Activated CD8-positive, alpha-beta T cell treated with anti-CD3 and anti-CD28 coated beads for 36 hours (primary cell): ENCODE measurements at places on chromosomes 6 and 20. TPM values are rescaled to one million over a fixed set of nuclear protein-coding genes. Genes with fewer than 3 reads are reported as not detected.

DNA sequence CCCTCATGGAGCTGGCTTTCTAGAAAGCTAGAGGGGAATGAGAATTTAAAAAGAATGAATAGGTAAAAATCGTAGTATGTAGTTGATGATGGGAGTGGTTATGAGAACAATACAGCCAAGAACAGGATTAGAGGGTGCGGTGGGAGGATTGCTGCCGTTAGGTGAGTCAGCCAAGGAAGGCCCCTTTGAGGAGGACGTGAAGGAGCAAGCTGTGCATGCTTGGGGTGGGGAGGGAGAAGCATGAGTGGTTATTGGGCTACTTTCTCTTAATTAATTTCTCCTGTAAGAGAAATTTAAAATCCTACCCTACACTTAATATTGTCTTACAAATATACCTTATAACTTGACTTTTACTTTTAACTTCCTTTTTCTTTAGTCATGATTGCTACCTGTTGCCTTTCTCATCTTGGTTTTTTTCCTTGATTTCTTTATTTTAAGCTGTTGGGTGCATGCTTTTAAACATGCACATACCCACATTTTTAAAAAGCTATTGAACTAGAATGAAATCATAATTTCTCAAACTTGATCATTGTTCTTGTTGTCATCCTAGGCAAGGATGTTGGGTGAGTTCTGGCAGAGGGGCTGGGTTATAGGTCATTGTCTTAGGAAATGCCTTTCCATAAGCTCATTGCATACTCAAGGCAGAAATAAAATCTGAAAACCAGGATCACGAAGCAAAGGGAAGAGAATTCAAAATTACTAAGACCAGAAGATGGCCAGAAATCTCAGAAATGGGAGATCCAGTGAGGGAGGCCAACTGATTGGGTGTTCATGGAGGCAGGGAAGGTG lies 114.5 kb downstream of the TCP11 start:
- H3K27ac ChIP-seq: no peak overlapping the region
- H3K4me3 ChIP-seq: no peak overlapping the region

GRCh38 chr6:49462071-49462470 lies 982 bp downstream of the MMUT start:
- H3K27me3 ChIP-seq: no peaks in the 10 kb centered on the region
- no peak for DNase-seq
- peak overlapping the region; percentile 92 for H3K27ac ChIP-seq
- H3K4me1 ChIP-seq: peaks cover 40% of the 10 kb centered on the region
- H3K36me3 ChIP-seq: peaks cover 9% of the 10 kb centered on the region
- H3K4me3 ChIP-seq: peak overlapping the region; percentile 91

GRCh38 chr6:10583509-10583901 lies 62.4 kb downstream of the GCNT2 start:
- peak overlapping the region; percentile 4 for H3K27ac ChIP-seq
- no peak for DNase-seq
- no peaks in the 10 kb centered on the region for H3K36me3 ChIP-seq
- no peak overlapping the region for H3K4me3 ChIP-seq
- peaks cover 11% of the 10 kb centered on the region for H3K4me1 ChIP-seq

DNA sequence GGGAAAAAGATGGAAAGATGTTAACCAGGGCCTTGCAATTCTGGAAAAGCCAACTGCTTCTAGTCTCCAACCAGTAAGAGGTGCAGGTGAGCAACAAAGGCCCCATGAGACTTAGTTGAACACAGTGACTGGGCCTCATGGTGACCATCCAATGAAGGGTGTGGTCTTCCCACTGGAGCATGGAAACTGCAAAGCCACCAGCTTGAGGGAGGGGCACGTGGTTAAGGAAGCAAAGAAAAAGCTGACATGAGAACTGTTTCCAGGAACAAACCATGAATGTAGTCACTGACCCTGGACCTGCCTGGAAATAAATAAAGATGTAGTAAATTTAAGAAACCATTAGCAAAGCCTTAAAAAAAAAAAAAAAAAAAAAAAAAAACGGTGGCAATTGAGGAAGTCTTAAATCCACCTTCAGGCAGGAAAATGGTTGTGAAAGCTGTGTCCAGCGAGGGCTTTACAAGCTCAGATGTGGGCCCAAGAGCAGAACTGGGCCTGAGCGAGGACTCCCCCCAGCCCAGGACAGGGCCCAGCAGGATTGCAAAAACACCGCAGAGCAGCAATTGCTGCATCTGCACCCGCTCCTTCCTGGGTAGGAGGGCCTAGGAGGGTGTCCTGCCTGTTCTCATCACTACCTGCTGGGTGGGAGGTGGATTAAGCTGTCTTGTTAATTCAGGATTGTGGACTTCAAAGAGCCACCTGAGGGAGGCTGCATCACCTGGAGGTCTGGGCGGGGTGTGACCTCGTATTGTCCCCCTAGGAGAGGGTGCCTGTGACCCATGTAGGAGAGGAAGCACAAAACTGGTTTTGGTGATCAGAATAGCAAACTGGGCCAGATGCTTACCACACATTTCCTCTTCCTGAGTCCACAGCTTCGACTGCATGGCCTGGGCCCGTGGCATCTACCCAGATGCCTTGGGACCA lies 10.3 kb downstream of the GFRA4 start:
- no peak overlapping the region for H3K27ac ChIP-seq
- H3K4me3 ChIP-seq: no peak overlapping the region
- no peaks in the 10 kb centered on the region for H3K4me1 ChIP-seq
- no peaks in the 10 kb centered on the region for H3K27me3 ChIP-seq
- peaks cover 7% of the 10 kb centered on the region for H3K36me3 ChIP-seq

DNA sequence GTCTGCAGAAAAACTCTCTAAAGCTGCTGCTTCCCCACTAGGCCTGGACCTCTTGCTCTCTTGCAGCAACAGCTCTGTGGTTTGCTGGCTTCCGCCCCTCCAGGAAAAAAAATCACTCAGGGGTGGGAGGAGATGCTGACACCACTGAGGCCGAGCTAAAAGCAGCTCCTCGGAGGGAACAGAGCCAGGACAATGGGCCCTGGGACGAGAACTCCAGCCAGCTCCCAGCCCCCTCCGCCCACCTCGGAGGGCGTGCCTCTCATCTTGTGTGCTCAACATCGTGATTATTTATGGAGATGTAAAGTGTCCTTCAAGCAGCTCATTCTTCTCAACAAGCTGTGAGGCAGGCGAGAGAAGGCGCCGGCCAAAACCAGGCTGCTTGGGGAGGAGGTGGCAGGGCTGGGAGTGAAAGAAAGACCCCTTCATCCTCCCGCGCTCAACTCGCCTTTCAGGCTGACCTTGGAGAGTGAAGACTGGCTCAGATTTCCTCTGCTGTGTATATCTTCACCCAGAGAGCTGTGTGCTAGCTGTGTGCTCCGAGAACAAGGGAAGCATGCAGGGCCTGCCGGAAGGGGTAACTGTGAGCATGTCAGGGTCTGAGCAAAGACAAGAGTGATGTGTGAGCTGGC lies 53.5 kb upstream of the LRFN2 start:
- H3K27me3 ChIP-seq: peaks cover 1% of the 10 kb centered on the region
- no peak overlapping the region for H3K27ac ChIP-seq
- peak overlapping the region; percentile 9 for H3K4me3 ChIP-seq
- no peaks in the 10 kb centered on the region for H3K36me3 ChIP-seq

- no peaks in the 10 kb centered on the region for H3K4me1 ChIP-seq
- no peak for DNase-seq
- H3K4me3 ChIP-seq: no peak overlapping the region
- H3K27ac ChIP-seq: no peak overlapping the region
- peaks cover 40% of the 10 kb centered on the region for H3K27me3 ChIP-seq
These were observed 42.3 kb downstream of the TMC2 start for GRCh38 chr20:2578475-2579192.

DNA sequence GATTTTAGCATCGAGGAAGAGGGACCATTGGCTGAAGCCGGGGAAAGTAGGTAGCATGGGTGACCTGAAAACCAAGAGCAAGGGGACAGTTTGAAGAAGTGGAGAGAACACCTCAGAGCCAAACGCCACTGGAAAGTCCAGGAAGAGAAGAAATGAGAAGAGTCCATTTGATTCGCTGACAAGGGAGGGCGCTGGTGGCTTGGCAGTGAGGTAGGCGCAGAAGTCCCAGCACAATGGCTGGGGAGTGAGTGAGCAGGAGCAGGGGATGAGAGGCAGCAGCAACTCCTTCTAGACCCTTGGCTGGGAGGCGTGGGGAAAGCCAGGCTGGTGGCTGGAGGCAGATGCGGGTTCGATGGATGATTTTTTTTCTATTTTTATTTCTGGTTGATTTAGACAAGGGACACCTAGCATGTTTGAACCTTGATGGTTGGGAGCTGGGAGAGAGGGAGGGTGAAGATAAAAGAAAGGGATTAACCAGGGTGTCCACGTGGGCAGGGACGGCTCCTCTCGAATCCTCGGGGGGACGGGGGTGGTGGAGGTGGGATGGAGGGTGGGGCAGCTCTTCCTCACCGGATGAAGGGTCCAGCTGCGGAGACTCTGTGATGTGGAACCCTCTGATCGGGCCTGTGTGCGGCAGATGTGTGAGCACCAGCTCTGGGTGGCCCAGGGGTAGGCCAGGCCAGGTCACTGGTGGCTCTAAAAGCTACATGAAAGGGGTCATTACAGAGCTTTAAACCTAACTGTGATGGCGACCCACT lies 164.2 kb downstream of the NFATC2 start:
- DNase-seq: peak; percentile 30
- peak overlapping the region; percentile 16 for H3K27ac ChIP-seq
- peaks cover 3% of the 10 kb centered on the region for H3K36me3 ChIP-seq
- H3K27me3 ChIP-seq: no peaks in the 10 kb centered on the region
- no peak overlapping the region for H3K4me3 ChIP-seq

DNA sequence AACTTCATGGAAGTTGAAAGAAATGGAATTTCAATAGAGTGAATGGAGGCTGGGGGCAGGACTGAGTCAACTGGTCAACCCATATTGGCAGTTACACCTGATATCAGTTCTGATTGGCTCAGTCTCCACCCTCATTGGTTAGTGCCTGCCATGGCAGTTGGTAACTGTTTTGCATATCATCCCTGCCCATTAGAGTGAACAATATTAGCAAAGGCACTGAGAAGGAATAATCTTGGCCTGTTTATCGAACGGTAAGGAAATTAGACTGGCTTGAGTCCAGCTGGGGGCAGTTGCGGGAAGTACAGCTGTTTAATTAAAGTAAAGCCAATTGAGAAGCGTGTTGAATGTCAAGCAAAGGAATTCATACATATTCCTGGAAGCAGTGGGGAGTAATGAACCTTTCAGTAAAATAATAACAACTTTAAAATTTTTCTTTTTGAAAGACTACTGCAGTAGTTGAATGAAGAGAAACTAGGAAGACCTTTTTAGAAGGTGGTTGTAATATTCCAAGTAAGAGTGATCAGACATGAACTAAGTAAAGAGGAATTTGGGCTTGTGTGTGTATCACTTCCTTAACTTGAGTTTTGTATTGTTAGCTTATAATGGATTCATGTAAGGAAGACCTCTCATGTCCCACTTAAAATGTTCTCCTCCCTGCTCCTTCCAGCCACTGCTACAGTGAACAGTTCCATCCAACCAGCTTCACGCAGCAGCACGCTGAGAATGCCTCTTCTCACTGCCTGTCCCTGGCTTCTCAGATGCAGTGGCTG lies 17.2 kb upstream of the FAM50B start:
- no peaks in the 10 kb centered on the region for H3K4me1 ChIP-seq
- no peaks in the 10 kb centered on the region for H3K36me3 ChIP-seq
- H3K4me3 ChIP-seq: no peak overlapping the region

DNA sequence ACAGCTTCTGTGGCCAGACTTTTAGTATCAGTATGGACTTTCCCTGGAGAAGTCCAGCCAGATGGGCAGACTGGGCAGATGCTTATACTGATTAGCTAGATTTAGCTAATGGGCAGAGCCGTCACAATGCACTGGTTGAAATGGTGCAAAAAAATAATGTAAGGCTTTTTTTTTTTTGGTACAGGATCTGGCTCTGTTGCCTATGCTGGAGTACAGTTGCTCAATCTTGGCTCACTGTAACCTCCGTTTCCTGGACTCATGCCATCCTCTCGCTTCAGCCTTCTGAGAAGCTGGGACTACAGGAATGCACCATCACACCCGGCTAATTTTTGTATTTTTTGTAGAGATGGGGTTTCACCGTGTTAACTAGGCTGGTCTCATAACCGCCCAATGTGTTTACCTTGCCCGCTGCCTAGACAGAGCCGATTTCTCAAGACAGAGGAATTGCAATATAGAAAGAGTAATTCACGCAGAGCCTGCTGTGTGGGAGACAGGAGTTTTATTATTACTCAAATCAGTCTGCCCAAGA lies 16.4 kb upstream of the KIFC1 start:
- peaks cover 12% of the 10 kb centered on the region for H3K4me1 ChIP-seq
- no peak overlapping the region for H3K4me3 ChIP-seq
- no peaks in the 10 kb centered on the region for H3K27me3 ChIP-seq
- DNase-seq: no peak
- no peak overlapping the region for H3K27ac ChIP-seq

BTN1A1 gene
- total RNA-seq: 0.11 TPM

TGM3 gene
- not detected for total RNA-seq

BPIFB2 gene
- total RNA-seq: not detected

GJA1 gene
- total RNA-seq: not detected

ARHGAP18 gene
- 8.2 TPM for total RNA-seq

PSORS1C1 gene
- total RNA-seq: not detected

ADGRF4 gene
- not detected for total RNA-seq

COX4I2 gene
- total RNA-seq: not detected

TNXB gene
- total RNA-seq: 3.7 TPM

MYLK2 gene
- 0.13 TPM for total RNA-seq

PLAGL1 gene
- total RNA-seq: 19.0 TPM

FAM83C gene
- total RNA-seq: not detected

ASIP gene
- total RNA-seq: not detected

SPDEF gene
- total RNA-seq: not detected
